ENCODE measurements at places on chromosomes 5 and 9.

DNA sequence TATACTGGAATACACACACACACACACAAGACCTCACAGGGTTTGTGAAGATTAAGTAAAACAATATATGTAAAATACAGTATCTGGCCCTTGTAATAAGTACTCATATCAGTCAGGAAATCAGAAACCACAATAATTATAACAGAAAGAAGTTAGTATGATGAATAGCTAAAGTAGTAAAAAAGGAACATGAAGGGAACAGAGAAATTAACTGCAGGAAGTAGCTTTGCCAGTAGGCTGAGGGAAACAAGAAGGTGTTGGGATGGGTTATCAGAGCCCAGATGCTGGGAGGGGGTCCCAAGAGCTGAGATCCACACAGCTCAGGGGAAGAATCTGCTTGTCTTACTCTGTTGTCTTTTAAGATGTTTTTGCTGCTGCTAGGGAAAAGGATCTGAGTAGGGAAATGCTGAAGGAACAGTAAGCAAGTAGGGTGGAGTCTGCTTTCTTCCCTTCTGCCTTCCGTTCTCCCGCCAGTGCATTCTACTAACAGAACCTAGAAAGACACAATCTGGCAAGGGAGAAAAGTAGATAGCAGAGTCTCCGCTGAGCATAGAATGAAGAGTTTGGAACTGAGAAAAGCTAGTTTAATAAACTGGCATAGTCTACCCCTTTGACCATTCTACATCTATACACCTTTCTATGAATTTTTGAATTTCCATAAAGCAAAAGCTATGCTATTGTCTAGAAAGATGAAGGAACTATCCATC is 55.3 kb upstream of the ALDH1A1 start:
- DNase-seq: no peak

GRCh38 chr9:18595597-18595996 is 121.6 kb downstream of the ADAMTSL1 start:
- DNase-seq: no peak

DNA sequence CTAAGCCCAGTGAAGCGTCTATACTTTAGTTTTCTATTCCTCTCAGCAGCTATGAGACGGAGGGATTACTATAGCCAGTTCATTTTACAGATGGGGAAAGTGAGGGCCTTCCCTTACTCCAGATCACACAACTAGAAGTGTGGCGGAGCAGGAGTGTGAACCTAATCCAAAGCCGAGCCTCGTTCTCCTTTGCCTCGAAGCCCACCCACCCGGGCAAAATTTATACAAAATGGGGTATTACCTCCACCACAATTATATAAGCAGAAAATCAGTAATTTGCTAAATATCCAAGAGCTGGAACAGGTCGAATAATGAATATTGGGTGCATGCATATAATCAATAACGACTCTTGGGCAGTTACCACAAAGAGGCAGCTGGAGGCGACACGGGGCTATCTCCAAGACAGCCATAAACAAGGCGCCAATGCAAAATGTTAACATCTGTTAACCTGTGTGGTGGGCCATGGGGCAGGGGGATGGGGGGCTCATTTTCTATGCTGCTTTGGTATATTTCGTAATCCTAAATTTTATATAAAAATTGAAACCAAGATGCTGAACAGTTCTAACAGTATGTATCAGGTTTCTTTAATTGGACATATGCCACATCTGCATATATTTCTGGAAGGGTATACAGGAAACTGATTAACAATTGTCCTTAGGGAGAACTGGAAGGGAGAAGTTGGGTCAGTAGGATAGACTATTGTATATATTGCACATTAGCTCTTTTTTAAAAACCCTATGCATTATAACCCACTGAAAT is 1.2 kb upstream of the RNF44 start:
- DNase-seq: no peak

- DNase-seq: no peak
Measured at GRCh38 chr5:129820-130219, 37.9 kb downstream of the PLEKHG4B start.

DNA sequence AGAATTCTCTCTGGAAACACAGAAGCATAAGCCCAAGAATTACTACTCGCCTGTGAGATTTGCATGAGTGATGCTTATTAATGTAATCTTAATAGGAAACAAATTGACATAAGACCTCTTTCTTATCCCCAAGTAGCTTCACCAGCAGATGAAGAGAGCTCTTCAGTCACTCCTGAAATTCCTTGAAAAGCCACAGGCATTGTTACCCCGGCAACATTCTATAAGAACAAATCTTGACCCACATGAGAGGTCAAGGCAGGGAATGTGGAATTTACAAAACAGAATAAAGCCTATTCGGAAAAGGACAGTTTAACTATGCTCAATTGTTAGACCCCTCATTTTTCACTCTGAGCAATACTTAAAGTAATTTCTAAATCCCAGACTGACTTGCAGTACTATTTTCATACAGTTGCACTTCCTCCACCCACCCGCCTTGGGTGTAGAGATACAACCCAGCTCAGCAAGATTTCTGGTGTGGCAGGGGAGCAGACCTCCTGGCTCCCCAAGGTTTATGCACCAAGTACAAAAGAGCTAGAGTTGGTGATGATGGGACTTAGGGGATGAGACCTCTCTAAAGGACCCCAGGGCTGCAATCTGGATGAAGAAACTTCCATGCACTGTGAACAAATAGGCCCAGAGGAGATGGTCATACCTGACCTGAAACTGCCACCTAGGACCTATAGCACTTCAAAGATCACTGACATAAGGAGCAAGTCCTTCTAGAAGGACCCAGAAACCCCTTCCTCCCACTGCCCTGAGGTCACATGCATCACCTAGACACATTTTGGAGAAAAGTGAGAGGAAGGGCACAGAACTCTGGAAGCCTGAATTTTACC is 242.1 kb downstream of the ZNF608 start:
- no peak for DNase-seq

DNA sequence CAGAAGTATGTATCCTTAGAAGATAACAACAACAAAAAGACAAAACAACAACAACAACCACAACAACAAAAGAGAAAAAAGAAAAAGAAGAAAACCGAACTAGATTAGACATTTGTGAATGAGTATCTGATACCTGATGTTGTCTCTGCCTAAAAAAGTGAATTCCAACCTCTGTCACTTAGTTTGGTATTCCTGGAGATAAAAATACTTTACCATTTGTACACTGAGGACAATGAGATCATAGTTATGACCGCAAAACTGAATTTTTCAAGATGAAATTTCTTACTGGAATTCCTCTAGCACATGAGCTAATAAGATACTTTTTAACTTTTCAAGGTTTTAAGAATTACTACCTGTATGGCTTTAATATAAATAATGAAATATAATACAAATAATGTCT is 54.5 kb downstream of the ALDH1A1 start:
- DNase-seq: no peak

- no peak for DNase-seq
Measured at GRCh38 chr5:135591277-135591676, 12.5 kb upstream of the CXCL14 start.

DNA sequence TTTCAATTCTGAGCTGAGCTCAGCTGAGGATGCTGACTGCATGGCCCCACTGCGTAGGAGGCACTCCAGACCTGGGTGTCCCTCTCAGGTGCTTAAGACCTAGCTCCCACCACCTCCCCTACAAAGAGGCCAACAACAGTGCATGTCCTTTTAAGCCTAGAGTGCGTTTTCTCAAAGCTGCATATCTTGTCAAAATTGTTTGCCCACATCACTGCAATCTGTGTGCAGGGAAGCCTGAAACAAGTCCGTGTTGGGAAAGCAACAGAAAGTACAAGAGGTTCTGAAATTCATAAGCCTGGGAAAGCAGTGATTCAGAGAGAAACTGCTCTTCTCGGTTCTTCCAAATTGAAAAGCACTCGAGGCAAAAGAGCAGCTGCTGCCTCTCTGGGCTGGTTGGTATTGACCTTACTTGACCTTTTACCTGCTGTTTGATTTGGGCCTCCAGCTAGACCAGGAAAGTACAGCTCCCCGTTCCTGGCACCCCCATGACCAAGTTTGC is 238.4 kb downstream of the NR2F1-AS1 start:
- no peak for DNase-seq

DNA sequence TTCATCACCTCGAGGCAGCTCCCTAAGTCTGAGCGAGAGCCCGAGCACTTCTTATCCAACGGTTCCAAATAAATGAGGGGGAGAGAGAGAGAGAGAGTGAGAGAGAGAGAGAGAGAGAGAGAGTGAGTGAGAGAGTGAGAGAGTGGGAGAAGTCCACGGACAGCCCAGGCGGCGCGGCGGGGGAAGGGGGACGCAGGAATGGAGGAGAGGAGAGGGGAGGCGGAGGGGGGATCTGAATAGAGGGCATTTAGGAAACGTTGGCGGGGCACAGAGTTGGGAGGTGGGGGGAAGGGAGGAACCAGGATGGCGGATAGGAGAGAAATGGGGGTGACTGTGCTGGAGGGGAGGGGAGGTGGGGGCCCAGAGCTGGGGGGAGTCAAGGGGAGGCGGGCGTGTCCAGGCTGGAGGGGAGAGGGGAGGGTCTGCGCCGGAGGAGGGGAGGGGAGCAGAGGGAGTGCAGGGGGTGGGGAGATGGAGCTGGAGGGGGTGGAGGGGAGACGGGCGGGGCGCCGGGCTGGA is 398 bp upstream of the BASP1 start:
- DNase-seq: no peak

- no peak for DNase-seq
Measured at GRCh38 chr9:19371942-19372341, 8.1 kb downstream of the RPS6 start.

DNA sequence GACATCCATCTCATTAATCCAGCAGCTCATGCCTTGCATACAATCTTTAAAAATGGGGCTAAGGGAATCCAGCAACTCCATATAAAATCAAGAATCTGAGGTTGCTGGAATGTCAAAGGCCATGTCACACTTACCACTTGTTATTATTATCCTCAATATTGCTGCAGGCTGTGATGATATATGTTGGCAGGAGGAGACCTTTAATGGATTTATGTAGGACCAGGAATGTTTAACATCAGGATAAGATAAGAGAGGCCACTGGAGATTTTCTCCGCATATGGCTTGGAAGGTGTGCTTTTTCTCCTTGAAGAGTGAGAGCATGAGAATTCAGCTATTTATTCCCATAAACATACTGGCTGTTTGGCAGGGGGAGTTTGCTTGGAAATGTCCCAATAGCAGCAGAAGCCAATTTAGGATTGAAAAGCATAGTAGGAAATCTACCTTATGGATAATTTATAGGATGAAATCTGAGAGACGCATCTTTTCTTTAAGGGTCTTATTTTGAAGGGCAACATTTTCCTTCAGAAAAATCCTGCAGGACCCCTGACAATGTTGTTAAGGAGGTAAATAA is 481.4 kb downstream of the AGTPBP1 start:
- no peak for DNase-seq

- no peak for DNase-seq
Measured at GRCh38 chr9:5819174-5819573, 13.7 kb downstream of the ERMP1 start.

DNA sequence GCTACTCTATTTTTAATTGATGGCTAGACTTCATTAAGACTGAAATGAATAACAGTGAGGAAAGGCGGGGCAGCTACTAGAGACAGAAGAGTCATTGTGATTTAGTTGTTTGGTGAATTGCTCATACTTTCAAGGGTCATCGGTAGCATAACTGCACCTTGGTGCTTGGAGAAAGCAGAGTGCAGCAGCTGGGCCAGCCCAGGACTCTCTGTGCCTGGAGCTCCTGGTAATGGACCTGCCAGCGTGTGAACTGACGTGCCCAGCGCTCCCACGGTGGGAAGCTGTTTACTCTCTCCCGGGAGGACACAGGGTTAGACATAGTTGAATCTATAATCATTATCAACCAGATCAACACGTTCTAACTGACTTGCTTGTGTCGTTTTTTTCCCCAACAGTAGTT is 42.9 kb downstream of the LURAP1L start:
- DNase-seq: no peak

GRCh38 chr5:64947031-64947430 is 178.3 kb downstream of the CWC27 start:
- no peak for DNase-seq

DNA sequence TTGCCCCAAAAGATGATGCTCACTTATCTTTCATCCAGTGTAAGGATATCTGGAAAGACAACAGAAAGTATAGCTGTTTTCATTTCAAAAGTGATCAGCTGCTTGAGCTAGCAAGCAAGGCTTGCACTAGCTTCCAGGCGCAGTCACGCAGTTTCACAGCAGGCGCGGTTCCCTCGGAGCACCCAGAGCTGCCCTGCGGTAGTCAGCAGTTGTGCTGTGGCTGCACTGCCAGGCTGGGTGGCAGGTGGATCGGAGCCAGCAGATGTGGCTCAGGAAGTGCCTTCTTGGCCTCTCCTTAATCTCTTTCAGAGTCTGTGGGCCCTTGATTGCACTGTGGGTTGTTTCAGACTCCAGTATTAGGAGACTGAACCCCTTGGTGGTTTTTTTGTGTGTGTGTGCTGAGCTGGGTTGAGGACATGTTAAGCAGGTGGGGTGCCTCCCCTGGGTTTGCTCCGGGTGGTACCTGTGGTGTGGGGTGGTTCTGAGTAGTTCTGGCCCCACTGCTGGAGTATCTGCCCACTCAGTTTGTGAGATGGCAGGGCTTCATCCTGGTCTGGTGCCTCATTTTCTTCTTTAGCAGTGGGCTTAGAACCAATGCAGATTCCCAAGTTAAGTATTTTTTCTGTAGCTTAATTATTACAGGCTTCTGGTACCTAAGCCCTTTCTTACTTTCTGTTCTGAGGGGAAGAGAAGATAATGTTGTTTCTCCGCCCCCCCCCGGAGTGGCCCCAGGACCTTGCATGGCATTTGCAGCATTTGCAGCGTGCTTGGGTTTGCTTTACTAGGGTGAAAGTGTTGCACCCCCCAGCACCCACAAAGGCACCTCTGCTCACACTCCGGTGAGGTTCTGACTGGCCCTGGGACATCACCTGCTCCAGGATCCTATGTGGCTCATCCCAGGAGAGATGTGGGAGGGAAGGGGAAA is 16.4 kb downstream of the TENT4A start:
- DNase-seq: no peak

Data from activated CD8-positive, alpha-beta memory T cell treated with anti-CD3 and anti-CD28 coated beads for 1 hour (primary cell).